ENCODE measurements at places on chromosomes 11 and 22.

DNA sequence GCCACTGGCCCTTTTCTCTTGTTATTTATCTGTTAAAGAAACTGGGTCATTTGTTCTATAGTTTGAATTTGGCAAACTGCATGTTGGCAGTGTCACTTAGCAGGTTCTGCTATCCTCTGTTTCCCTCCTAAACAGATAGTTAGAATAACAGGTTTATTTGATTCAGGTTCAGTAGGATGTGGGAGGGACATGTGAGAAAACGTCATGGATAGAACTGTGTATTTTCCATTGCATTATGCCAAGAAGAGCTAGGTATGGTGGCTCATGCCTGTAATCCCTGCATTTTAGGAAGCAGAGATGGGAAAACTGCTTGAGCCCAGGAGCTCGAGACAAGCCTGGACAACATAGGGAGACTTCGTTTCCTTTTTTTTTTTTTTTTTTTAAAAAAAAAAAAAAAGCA is 24.3 kb downstream of the PATL1 start:
- no peak for DNase-seq

DNA sequence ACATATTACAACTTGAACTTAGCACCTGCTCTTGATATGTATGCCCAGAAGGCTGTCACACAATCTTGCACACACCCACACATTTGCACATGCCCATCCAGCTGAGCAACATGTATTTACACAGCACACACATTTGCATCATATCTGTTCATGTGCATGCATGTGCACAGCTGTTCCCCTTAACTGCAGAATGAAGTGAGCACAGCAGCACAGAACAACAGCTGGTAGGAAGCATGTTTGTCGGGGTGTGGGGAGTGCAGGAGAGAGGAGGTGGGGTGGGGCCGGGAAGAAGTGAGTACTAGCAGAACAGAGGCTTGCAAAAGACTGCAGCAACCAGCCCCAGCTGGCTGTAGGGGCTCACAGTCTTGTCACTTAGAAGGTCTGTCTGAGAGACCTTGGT is 296.5 kb downstream of the KIRREL3 start:
- no peak for DNase-seq

DNA sequence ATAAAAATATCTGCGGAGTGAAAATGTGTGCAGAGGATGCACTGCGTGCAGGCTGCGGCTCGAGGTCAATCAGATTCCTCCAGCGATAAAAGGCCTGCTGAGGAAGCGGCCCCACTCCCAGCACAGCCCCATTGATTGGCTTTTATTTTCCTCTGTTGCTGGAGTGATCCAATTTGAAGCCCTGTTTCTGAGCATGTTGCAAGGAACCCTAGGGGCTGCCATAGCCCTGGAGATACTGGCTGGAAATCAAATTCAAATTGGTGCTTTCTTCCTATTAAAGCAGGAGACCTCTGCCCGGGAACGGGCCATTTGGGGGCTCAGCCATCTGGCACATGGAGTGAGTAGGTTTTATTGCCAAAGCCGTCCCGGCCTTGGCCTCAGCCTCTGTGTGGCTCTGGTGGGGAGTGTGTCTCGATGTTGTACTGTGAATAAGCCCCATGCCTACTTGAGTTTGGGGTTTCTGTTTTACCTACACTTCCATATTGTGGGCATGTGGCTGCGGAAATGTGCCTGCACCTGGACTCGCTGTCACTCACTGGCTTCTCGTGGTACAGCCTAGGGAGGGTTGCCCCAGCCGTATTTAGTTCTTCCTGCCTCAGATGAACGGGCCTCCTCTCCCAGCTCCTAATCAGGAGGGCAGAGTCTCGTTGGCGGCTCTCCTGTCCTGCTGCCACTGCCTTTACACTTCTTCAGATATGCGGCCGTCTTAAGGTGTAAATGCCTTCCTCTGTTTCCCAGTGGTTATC is 25.6 kb downstream of the PARVB start:
- DNase-seq, result no peak

DNA sequence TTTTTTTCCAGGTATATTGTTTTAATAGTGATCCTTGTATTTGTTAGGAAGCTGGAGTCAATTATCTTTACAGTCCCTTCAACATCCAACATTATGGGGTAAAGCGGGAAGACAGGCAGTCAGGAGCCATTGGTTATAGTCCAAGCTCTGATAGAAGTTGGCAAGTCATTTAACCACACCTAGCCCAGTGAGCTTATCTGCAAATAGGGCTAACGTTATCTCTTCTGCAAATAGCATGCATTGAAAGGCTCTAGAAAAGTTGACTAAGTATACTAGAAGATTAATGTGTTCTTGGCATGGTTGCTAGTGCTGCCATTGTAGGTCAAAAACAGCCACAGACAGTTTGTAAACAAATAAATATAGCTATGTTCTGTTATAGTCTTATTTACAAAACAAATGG is 520.7 kb downstream of the OPCML start:
- DNase-seq, result no peak

- no peak for DNase-seq
These were observed 10.9 kb downstream of the RCOR2 start for GRCh38 chr11:63906087-63906486.

DNA sequence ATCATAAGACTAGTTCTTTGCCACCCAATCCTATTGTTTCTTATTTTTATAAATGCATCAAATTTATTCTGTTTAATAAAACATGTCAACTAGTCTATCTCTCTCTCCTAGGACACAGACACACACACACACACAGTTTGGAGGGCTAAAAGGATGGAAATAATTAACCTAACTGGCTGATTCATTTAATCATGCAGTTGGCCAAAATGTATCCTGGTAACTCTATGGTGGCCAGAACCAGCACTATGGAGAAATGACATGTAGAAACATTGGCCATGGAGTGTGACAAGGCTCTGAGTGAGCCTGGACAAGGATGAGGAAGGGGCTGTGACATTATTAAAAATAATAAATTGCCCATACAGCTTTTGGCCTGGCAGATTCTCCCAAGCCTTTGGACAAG is 64.1 kb downstream of the CLPB start:
- DNase-seq, result no peak

All from fibroblast of skin of right quadriceps (primary cell).